Mammary epithelial cell (primary cell): ENCODE measurements at places on chromosomes 3 and 15. TPM values are rescaled to one million over a fixed set of nuclear protein-coding genes. Genes with fewer than 3 reads are reported as not detected.

The TMC3 gene
- total RNA-seq: not detected

The KBTBD8 gene
- 3.7 TPM for total RNA-seq

The SOX14 gene
- total RNA-seq: not detected

The KBTBD12 gene
- not detected for total RNA-seq

The WNT5A gene
- 19.7 TPM for total RNA-seq

The AGBL1 gene
- not detected in 2 replicates for total RNA-seq

The IL17RE gene
- total RNA-seq: 13.3 TPM

The DGKG gene
- total RNA-seq: 0.53 and 1.3 TPM in 2 replicates

The SCN11A gene
- total RNA-seq: not detected

The ACTC1 gene
- not detected for total RNA-seq

The CCDC54 gene
- not detected for total RNA-seq

The SI gene
- not detected in 2 replicates for total RNA-seq

The FMN1 gene
- total RNA-seq: 6.7 TPM

The EEF1AKMT4 gene
- total RNA-seq: 6.0 and 8.6 TPM in 2 replicates

The ELL3 gene
- 5.7 TPM for total RNA-seq

The DAPK2 gene
- total RNA-seq: 0.82 and 3.1 TPM in 2 replicates

The CSPG5 gene
- total RNA-seq: 0.99 and 2.1 TPM in 2 replicates

The PP2D1 gene
- not detected for total RNA-seq

The SLC28A1 gene
- total RNA-seq: not detected in 2 replicates

The EBLN2 gene
- total RNA-seq: 3.3 and 4.4 TPM in 2 replicates

The CPLX3 gene
- total RNA-seq: not detected

The CNBP gene
- 252 TPM for total RNA-seq

The ACOX2 gene
- 1.0 TPM for total RNA-seq

The ZDHHC3 gene
- total RNA-seq: 106 TPM

The CYP8B1 gene
- not detected for total RNA-seq

The TMEM212 gene
- total RNA-seq: not detected

The EPHA3 gene
- total RNA-seq: 0.26 and 0.32 TPM in 2 replicates
